ENCODE measurements at places on chromosomes 5 and 9.

DNA sequence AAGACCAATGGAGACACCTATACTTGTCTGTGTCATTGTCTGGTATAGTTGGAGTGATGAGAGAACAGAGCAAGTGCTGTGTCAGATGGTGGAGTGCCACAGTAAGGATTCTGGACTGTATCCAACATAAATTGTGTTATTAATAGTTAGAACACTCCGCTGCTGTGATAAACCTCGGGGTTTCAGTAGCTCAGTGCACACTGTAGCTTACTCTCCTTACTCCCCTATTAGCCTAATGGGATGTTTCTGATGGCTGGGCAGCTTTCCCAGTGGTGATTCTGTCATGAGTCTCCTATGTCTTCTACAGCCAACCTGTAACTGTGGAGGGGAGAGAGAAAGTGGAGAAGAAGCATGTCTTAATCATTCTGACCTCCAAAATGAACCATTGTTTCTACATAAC lies 127.6 kb upstream of the PTCH1 start:
- no peak for DNase-seq

- no peak for DNase-seq
Observed at GRCh38 chr5:26181582-26181981, 856.8 kb downstream of the CDH9 start.

DNA sequence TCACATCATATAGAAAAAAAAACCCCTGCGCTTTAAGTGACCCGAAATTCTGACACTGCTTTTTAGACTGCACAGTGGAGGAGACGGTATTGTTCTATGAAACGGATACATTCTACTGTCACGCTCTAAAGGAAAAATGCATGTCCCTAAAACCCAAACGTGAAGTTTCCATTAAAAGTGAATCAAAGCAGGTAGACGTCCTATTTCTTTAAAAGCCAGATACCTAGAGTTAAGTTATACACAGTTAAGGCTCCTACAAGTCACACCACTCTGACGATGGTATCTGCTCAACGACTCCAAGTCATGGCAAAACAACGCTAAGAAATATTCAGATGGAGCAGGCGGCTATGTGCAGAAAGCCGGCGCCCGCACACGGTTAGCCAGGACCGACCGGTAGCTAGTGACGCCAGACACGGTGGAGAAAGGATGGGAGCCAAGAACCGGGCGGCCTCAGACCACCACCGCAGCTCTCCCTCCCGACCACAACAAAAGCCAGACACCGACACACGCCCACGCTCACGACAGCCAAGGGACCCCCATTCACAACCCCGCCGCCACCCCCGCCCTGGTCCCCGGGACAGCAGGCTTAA lies 734 bp downstream of the SKP1 start:
- DNase-seq, result no peak

- no peak for DNase-seq
Observed at GRCh38 chr9:135095470-135096407, 8.3 kb downstream of the OLFM1 start.

- DNase-seq, result peak; percentile 17
Observed at GRCh38 chr5:171355302-171355724, 32.3 kb upstream of the NPM1 start.
